ENCODE measurements at places on chromosomes 5 and 9.

DNA sequence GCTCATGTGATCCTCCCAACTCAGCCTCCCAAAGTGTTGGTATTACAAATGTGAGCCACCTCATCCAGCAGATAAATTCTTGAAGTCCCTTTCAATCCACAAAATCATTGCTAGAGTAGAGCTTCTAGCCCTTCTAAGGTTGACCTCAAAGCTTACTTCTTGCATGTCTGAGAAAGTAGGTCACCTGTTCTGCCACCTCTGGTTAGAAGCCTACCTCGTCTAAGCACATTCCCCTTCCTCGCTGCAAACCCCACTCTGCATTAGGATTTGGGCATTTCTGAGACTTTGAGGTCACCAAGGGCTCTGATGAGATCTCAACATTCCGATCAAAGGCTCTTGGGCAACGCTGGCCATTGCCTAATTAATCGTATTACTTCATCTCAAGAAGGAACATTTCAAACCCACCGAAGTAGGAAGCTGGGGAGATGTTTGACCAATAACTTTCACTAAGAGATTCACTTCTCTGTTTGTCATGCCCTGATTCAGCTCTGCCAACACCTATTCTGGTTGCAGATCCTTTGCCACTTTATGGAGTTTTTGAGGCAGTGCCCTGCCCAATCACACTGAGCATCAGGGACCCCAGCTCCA lies 8.6 kb downstream of the ADAM19 start:
- no peak for DNase-seq

DNA sequence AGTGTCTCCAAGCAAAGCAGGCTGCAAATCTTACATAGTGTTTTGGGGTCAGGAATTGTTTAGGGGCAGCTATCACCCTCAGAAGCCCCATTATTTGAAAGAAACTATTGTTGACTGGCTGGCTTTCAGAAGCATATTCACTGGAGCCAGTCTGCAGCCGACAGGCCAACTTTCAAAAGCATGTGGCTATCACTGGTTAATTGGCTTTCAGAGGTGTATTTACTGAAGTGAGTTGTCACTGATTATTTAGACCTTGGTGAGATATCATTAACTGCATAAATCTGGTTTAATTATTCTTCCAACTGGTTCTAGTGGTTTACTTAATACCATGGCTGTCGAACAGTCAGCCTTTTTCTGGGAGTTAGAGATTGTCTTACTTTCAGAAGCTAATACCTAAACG lies 247.0 kb downstream of the CWC27 start:
- no peak for DNase-seq

GRCh38 chr5:90301248-90301647 lies 108.3 kb downstream of the CETN3 start:
- DNase-seq: no peak

GRCh38 chr9:4126996-4127395 lies 172.9 kb downstream of the GLIS3 start:
- DNase-seq: no peak

DNA sequence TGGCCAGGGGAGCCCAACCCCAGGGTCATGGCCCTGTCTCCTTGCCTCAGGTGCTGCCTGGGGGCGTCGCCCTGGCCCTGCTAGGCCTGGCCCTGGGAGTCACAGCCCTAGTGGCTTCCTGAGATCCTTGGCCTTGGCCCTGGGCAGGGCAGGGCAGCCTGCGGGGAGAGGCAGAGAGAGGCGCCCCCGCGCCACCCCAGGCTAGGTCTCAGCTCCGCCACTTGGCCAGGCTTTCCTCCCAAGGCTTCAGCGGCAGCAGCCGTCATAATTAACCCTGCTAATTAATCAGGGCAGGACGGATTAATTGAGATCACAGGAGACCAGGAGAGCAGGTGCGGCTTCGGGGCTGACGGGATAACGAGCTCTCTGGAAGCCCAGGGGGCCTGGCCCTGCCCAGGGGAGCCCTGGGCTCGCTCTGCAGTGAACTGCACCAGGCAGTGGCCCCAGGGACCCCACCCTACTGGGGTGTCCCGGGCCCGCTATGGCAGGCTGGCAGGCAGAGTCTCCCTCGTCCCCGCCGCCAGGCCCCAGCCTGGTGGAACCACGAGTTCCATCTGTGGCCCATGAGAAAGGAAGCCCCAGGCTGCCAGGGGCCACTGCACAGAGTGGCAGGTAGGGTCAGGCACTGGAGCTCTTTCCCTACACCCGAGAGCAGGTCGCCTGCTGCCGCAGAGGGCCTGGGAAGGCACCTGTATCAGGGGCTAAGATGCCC lies 269.6 kb downstream of the PBX3 start:
- no peak for DNase-seq

- DNase-seq: no peak
Measured at GRCh38 chr9:87607859-87608258, 110.2 kb downstream of the DAPK1 start.

GRCh38 chr9:97615439-97616072 lies 17.6 kb downstream of the TSTD2 start:
- DNase-seq: peak; percentile 58

DNA sequence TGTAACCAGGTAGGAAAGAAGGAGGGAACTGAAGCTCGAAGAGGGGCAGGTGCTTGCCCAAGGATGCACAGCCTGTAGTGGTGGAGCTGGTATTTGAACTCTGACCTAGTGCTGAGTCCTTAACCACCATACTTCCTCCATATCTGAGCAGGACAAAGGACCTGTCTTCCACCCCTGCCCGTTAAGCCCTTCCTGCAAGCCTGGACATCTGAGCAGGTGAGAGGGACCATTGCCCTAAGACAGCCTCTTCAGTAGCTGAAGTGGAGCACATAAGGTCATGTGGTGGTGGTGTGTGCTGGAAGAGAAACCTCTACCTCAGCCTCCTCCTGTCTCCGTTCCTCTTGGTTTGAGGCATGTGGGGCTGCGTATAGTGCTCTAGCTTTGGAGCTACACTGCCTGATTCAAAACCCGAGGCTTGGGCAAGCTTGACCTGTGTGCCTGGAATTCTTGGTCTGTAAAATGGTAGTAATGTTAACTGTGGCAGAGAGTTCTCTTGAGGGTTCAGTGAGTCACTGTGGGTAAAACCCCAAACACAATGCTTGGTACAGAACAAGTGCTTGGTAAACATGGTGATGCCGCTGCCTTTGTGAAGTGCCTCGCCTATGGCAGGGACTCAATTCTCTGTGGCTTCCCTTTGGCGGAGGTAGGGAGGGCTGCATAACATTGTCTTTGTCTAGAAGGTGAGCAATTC lies 7.4 kb downstream of the GALNT10 start:
- DNase-seq: peak; percentile 75

DNA sequence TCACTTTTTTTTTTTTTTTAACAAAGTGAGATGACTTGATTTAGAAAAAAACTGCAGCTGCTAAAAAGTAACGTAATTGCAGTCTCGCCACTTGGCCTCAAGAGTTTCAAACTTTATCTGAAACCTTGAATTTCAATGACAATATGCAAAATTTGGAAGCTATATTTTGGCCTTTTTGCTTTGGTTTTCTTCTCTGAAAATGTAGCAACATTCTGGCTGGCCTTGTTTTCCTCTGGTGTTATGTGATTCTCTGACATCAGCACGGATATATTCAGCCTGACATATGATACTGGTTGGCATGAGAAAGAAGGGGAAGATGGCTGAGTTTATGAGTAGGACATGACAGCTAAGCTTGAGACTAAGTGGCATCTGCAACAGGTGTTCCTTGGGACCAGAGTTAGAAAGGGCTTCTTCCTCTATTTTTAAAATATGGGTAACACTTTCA lies 136.5 kb downstream of the MEF2C start:
- no peak for DNase-seq

- DNase-seq: no peak
Measured at GRCh38 chr5:68441309-68442073, 225.9 kb downstream of the PIK3R1 start.

- DNase-seq: no peak
Measured at GRCh38 chr5:57940236-57940635, 457.6 kb upstream of the ACTBL2 start.

- DNase-seq: no peak
Measured at GRCh38 chr5:62689599-62690368, 111.2 kb downstream of the LRRC70 start.

All from Peyer's patch (tissue), 4 donors.